ENCODE measurements at places on chromosomes 1 and 21.

DNA sequence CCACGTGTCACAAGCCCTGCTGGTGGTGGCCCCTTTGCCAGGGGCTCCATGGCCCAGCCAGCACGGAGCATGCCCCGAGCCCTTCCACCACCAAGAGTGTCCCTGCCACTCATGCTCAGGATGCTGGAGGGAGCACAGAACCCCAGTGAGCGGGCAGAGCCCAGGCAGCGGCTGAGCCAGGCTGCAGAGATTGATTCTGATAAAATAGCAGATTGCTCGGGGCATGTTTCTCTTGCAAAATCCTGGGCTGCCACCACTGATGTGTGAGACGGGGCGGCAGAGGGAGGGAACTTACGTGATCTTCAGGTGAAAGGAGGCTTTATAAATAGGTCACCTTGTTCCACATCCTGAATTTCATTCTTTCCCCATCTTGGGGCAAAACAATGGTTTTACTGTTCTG is 53.2 kb downstream of the SPSB1 start:
- no peak for DNase-seq

DNA sequence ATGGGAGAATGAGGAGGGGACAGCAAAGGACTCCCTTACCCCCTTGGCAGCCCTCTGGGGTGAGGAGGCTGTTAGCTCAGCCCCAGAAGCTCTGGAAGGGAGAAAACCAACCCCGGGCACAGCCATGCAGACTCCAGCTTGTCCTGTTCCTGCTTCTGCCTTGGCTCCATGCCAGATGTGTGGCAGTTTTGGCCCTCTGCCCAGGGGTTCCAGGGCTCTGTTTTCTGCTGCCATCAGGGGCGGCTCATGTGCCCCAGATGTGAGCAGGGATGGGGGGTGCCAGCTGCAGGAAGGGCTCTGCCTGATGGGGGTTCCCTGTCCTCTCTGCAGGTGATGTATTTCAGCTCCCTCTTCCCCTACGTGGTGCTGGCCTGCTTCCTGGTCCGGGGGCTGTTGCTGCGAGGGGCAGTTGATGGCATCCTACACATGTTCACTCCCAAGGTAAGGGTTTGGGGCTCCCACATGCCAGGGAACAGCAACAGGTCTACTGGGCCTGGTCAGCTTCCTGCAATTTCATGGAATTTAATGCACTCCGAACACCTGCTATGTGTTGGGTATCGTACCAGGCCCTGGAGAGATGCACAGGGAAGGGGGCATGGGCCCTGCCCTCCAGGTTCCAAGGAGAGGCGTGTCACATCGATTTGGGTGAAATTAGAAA is 26.1 kb downstream of the SLC6A17 start:
- DNase-seq: no peak

DNA sequence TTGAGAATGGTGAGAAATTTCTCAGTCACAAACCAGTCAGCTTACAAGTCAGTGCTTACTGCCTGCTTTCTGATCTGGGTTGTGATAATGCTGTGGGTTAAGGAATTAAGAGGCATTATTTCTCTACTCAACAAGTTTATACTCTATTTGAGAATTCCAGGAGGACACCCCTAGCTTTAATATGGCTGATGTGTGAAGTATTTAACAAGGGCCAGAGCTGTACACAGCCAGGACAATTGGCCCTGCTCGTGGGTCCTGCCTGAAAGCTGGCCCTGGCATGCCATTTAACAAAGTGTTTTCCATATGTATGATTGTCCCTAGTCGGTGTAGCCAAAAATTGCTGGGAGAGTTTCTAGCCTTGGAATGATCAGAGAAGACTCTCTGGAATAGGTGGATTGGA is 43.2 kb downstream of the HHAT start:
- no peak for DNase-seq

DNA sequence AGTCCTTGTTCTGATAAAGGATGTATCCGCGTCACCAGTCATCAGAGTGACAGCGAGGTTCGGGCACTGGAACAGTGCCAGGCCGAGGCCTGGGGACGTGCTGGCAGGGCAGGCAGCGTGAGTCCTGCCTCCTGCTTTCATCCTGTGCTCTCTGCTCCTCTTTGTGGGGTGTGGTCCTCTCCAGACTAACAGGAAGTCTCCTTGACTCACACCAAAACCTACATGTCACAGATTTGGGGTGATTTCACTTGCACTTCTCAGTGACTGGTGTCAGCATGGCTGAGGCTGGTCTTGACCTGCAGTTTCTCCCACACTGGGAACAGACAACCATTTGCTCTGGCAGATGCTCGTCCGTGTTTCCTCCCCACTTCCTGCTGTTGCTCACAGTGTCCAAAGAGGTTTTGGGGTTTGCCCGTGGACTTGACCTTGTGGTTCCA is 8.8 kb upstream of the NLRP3 start:
- no peak for DNase-seq

DNA sequence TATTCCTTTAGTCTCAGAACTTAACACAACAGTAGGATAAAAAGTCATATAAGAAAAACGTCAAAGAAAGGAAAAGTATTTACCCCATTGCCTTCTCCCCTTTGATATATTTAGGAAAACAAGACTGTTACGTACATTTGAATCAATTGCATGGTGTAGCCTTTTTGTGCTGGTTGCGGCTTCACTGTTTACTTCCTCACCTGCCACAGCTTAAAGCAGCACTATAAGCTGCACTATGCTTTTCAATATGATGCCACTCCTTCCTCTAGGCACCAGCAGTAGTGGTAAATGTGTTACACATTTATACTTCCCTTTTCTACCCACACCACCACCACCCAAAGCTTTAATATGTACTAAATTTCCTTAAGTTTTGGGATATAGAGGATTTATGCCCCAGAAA is 111.1 kb downstream of the ATP1B1 start:
- DNase-seq: no peak

- DNase-seq: no peak
Measured at GRCh38 chr1:200673952-200674823, 4.5 kb upstream of the DDX59 start.

- DNase-seq: no peak
Measured at GRCh38 chr1:184533049-184533448, 146.2 kb downstream of the C1orf21 start.

GRCh38 chr1:231170875-231171274 is 9.0 kb downstream of the TRIM67 start:
- DNase-seq: no peak

DNA sequence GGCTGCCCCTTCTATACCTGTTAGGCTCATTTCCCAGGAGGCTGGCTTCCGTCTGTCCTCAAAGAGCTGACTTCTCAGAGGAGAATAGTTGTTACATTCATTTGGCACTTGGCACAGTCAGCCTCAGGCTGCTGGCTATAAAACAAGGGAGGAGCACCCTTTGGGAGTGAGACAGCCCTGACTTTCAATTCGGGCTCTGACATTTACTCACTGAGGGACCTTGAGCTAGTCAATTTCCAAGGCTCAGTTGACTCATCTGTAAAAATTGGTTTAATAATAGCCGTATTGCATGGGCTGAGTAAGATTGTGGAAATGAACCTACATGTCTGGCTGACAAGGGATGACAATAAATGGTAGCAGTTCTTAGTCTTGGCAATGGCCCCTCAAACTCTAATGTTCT is 13.7 kb downstream of the ALX3 start:
- DNase-seq: no peak

- no peak for DNase-seq
Measured at GRCh38 chr1:78854556-78854955, 152.0 kb downstream of the ADGRL4 start.

- no peak for DNase-seq
Measured at GRCh38 chr1:242530761-242531160, 6.3 kb upstream of the PLD5 start.

GRCh38 chr1:184222652-184223052 is 164.2 kb upstream of the C1orf21 start:
- no peak for DNase-seq

GRCh38 chr1:40780678-40781607 is 2.6 kb upstream of the KCNQ4 start:
- DNase-seq: no peak

DNA sequence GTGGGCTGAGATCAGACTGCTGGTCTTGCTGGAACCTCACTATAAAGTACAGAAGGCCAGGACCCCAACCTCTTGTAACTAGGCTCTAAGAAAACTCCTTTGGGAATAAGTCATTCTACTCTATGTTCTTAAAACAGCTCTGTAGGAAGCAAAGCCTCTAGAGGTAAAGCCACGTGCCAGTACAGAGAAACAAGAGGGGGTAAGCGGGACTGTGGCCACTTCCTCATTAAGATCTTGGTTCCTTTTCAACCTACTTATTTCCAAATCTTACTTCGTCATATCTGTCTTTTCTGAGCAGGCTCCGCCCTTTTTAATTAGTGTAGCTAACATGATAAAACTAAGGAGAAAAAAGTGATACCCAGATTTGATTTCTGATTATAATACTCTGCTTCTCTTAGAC is 3.8 kb downstream of the NCSTN start:
- DNase-seq: no peak

- DNase-seq: no peak
Measured at GRCh38 chr1:221845650-221846371, 103.9 kb upstream of the DUSP10 start.

Data from occipital lobe (tissue), 3 donors.